Psoas muscle (tissue), 8 donors: ENCODE measurements at places on chromosomes 11 and 22.

DNA sequence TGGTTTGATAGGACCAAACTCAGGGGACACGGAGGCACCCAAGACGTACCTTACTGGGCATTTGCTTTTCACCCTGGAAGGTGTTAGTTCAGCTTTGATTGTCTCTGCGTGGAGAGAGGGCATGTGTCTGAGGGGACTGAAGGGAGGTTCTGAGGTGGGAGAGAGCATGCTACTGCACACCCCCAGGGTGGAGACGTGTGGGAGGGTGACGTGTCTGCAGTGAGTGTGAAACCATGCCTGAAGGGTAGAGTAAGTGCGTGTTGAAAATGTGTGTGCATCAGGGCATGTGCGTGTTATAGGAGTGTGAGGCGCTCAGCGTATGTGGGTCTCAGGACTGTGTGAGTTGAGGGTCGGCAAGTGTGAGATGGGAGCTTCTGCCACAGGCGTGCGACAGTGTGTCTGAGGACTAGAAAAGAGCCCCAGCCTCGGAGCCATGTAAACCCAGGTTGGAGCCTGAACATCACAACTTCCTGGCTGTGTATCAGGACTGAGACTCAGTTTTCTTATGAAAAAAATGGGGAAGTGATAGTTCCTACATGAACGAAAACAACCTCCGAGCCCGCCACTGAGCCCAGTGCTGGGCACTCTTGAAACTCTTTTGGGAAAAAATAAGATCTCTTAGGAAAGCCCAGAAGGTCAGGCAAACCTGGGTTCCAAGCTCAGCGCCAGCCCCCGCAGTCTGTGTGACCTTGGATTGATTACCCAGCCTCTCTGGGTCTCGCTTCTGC lies 11.8 kb upstream of the KCNJ11 start:
- DNase-seq: no peak

- DNase-seq: no peak
Observed at GRCh38 chr22:21933910-21934309, 18.7 kb downstream of the PPM1F start.

- DNase-seq: no peak
Observed at GRCh38 chr11:113446112-113446511, 29.1 kb downstream of the DRD2 start.

GRCh38 chr22:29117799-29118477 lies 45.1 kb downstream of the KREMEN1 start:
- no peak for DNase-seq

GRCh38 chr22:24186352-24186740 lies 5.1 kb downstream of the SUSD2 start:
- DNase-seq: peak; percentile 37

GRCh38 chr11:76799066-76799804 lies 16.1 kb downstream of the TSKU start:
- DNase-seq: peak; percentile 89

DNA sequence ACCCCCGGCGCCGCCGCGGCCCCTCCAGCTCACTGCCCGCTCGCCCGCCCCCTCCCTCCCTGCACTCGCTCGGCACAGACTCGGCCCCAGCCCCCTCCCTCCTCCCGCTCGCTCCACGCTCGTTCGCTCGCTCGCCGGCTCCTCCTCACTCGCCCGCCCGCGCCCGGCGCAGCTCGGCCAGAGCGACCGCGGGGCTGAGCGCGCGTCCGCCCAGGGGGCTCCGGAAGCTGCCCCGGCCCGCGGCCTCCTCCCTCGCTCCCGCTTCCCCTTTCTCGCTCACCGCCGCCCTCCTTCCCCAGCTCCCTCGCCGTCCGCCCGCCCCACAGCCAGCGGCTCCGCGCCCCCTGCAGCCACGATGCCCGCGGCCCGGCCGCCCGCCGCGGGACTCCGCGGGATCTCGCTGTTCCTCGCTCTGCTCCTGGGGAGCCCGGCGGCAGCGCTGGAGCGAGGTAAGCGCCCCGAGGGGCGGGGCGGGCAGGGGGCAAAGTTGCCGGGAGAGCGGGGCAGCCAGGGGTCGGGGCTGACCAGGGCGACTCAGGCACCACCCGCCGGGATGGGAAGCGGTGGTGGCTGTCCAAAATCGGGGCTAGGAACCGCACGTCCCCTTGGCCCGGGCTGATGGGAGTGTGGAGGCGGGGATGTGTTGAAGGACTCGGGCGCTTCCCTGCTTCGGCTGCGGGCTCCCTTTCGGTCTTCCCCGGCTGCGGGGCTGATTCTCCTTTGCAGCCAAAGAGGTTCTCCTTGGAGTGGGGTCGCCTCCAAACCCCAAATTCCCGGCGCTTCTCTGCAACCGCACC lies at the start of gene SEZ6L:
TSS of gene SEZ6L (plus strand) at position 148 of the 797 bp plus-strand sequence. CDS start at position 356, 208 bp downstream.
- DNase-seq: peak; percentile 57

GRCh38 chr11:46249103-46249937 lies 28.1 kb upstream of the CREB3L1 start:
- DNase-seq: no peak

- DNase-seq: no peak
Observed at GRCh38 chr22:23268877-23269276, 88.6 kb downstream of the BCR start.
